ENCODE measurements at places on chromosomes 3 and 15.
A peak's percentile ranks its signal among the peaks of the same experiment; 100 is the strongest.

DNA sequence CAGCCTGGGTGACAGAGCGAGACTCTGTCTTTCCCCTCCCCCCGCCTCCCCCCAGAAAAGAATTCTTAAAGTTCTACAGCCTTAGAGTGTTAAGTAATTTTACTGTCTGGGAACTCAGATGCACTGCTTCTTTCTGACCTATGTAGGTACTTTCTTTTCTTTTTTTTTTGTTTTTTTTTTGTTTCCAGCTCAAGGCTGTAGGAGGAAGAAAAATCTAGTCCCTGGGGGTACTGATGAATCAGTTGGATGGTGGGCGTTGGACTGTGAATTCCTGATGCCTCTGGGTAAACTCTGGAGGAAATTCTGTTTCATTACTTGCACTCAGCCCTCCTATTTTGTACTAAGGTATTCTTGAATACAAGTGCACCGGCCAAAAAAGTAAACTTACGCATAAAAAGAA lies 10.8 kb downstream of the GHRL start:
- no peak for DNase-seq

DNA sequence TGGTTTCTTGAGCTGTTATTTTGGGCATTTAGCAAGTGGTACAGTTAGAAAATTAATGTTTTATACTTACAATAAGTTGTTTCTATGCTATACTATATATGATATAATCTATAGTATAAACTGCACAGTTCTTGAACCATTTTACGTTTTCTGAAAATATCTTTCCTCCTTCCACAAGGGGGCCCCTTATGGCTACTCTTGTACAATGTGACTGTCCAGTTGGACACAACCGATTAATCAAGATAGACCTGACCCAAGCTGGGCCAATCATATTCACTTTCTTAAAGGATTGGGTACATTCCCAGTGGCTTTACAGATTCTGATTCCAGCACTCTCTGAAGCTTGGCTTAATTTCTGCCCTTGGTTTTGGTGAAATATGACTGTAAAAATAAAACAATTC lies 953.4 kb downstream of the AGBL1 start:
- DNase-seq, result no peak

GRCh38 chr3:111197485-111197884 lies 125.9 kb downstream of the NECTIN3 start:
- no peak for DNase-seq

DNA sequence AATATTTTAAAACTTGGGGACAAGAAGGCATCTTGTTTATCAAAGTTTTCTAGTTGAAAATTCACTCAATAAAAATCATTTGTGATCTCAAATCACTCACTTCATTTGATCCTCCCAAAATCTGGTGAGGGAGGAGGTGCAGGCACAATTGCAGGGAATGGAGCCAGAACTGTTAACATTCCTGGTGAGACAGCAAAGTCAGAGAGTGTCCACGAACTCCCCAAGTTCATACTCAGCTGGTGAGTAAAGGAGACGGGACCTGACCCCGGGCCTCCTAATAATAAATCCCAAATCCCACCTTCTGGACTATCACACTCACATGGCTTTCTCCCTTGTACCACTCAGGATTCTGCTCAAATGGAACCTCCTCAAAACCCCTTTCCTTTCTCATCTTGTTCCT lies 252.3 kb upstream of the LRTM1 start:
- DNase-seq, result no peak

GRCh38 chr15:25932696-25933095 lies 69.6 kb upstream of the ATP10A start:
- DNase-seq, result no peak

GRCh38 chr15:25176616-25176923 lies 221.8 kb downstream of the SNRPN start:
- DNase-seq, result no peak

- no peak for DNase-seq
Measured at GRCh38 chr15:89997079-89997478, 4.0 kb upstream of the ZNF710 start.

GRCh38 chr3:487614-488013 lies 291.1 kb downstream of the CHL1 start:
- no peak for DNase-seq

DNA sequence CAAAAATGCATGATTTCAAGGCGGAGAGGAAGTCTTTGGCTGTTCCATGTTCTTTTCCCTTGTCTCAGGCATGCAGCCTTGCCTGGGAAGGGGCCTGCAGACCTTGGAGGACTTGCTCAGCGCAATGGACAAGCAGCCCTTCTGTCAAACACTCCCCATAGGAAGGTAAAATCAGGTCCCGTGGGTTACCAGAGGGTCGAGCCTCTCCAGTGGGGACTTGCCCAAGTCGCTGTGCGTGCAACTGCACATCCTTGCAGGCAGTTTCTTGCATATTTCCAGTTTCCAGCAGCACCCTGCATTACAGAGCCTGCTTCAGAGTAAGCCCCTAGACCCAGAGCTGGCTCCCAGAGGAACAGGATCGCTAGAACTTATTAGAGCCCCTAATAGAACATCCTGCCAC lies 75.5 kb upstream of the KLF13 start:
- DNase-seq, result no peak

- DNase-seq, result no peak
Measured at GRCh38 chr3:156304406-156304805, 184.0 kb downstream of the KCNAB1 start.

- no peak for DNase-seq
Measured at GRCh38 chr15:63391669-63392360, 10.2 kb upstream of the CA12 start.

GRCh38 chr3:17772556-17772955 lies 30.1 kb upstream of the TBC1D5 start:
- DNase-seq, result no peak

DNA sequence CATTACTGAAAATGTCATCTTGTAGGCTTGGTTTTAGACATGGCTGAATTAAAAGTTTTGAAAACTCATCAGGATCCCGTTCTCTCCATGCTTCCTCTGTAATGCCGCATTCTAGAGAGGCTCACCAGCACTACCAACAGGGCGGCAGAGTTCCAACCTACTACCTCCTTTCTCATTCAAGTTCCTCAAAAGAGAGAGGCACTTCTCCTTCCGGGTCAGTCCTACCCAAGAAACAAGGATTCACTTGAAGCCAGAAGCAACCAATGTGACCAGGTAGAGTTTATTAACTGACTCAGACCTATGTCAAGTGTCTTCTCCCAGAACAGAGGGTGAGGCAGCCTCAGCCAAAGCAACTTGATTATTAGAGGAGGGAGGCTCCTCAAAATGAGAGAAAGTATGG lies 59.8 kb upstream of the GYG1 start:
- DNase-seq, result no peak

- DNase-seq, result no peak
Measured at GRCh38 chr3:126008219-126008618, 39.2 kb downstream of the ROPN1B start.

DNA sequence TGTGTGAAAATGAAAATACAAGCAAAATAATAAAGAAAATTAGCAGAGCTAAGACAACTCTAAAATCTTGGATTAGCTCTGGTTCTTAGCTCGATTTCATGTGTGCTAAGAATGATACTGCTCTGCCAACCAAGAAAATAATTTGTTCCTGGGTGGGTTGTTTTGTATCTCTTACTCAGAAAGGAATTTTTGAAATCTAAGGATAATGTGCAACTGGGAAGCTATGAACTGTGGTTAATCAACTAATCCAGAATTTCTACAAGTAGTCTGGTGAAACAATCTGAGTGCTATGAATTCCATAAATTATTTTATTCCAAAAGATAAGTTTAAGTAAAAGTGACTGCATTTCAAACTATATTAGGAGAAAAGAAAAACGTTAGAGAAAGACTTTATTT lies 92.0 kb downstream of the TFDP2 start:
- no peak for DNase-seq

DNA sequence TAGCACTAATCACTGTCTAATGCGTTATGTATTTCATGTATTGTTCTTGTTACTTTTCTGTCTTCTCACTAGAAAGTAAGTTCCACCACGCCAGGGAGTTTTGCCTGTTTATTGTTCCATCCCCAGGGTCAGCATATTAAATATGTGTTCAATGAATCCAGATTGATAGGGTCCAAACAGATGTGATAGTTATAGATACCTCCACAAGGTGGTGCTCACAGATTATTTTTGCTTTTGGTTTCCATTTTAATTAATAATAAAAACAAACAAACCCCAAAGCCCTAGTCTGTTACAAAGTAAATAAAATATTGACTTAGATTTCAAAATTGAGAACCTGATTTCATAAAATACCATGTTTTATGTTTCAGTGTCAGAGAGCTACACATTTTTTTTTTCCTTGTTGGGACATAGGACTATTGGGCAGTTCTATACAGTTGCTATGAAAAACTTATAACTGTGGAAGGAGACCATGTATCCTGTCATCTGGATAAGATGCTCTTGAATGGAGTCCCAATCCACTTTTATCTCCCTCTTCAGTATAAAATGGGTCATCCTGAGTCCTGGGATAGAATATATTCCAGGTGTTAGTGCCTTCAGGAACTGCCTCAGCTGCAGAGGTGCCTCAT lies 12.4 kb downstream of the OTOL1 start:
- no peak for DNase-seq

DNA sequence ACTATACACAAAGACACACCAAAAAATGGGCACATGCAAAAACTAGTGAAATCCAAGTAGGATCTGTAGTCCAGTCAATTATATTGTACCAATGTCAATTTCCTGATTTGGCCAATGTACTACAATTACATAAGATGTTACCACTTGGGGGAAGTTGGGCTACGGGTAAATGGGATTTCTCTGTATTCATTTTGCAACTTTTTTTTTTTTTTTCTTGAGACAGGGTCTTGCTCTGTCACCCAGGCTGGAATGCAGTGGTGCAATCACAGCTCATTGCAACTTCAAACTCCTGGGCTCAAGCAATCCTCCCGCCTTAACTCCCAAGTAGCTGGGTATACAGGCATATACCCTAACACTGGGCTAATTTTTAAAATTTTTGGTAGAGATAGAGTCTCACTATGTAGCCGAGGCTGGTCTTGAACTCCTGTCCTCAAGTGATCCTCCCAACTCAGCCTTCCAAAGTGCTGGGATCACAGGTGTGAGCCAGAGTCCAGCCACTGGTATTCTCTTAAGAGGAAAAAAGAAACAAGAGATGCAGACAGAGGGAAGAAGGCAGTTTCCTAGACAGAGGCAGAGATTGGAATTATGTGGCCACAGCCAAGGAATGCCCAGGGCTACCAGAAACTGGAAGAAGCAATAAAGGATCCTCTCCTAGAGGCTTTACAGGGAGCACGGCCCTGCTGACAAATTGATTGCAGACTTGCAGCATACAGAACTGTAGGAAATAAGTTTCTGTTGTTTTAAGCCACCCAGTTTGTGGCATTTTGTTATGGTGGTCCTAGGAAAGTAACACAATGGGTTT lies 33.3 kb downstream of the TFDP2 start:
- DNase-seq, result no peak

- no peak for DNase-seq
Measured at GRCh38 chr15:45842151-45842550, 207.3 kb downstream of the SQOR start.

- peak; percentile 25 for DNase-seq
Measured at GRCh38 chr3:50525987-50526386, 22.6 kb upstream of the CACNA2D2 start.

- DNase-seq, result no peak
Measured at GRCh38 chr3:171480526-171480925, 20.3 kb upstream of the TNIK start.

DNA sequence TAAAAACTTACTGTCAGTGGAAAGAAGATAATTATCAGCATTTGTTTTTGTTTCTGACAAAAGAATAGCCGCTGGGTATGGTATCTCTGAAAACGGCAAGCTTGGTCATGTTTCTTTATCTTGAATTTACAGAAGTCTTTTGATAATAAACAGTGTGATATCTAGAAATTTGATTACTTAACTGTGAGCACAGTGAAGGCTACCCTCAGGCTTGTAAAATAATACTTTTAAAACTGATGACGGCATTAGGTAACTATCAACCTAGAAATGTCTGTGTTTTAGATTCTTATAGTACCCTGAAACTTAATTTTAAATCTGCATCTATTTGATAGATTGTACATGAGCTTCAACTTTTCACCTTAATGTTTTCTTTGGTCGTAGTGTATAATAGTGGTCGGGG lies 43.4 kb downstream of the NSUN3 start:
- no peak for DNase-seq

GRCh38 chr3:43765521-43765971 lies 74.8 kb downstream of the ABHD5 start:
- no peak for DNase-seq

GRCh38 chr3:43953380-43953779 lies 262.6 kb downstream of the ABHD5 start:
- no peak for DNase-seq

DNA sequence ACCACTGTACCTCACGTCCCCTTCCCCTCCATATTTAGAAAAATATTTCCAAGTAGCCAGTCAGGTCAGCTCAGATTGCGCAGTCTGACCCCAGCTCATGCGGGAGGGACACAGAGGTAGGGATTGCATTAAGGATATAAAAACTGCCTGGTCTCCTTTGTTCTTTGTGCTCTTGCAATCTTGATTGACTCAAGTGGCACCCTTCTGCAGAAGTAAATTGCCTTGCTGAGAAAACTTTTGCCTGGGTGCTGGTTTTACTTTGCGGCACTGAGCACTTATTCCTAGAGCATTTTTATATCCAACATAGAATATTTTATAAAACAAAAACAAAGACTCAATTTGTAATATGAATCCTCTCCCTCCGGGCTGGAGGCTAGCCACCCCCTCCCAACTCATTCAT lies 54.8 kb downstream of the BTD start:
- DNase-seq, result no peak

- no peak for DNase-seq
Measured at GRCh38 chr3:29757054-29757777, 476.3 kb downstream of the RBMS3 start.

GRCh38 chr3:28711293-28711692 lies 362.7 kb upstream of the AZI2 start:
- DNase-seq, result no peak

- DNase-seq, result no peak
Measured at GRCh38 chr3:161894657-161895056, 398.0 kb downstream of the OTOL1 start.

GRCh38 chr3:155804323-155804722 lies 1.8 kb downstream of the C3orf33 start:
- DNase-seq, result no peak

GRCh38 chr15:100770661-100771584 lies 108.7 kb upstream of the ALDH1A3 start:
- DNase-seq, result no peak

- DNase-seq, result no peak
Measured at GRCh38 chr15:68292967-68293366, 15.4 kb downstream of the FEM1B start.

- no peak for DNase-seq
Measured at GRCh38 chr15:68391121-68391520, 40.8 kb downstream of the ITGA11 start.

DNA sequence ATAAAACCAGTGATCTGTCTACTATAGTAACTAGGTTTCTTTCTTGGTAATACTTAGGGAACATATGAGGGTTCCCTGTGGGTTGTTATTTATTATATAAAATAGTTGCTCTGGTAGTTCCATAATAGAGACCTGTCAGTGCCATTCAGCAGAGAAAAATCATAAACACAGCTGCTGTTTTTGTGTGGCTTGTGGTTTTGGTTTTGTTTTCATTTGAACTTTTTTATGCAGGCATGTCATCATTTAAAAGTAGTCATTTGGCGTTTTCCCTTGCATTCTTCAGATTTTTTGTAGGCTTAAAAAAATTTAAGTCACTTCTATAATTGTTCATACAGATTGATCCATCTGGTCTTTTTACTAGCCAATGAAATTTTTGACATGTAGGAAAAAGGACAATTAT lies 47.9 kb downstream of the PIK3CA start:
- DNase-seq, result no peak

Data from stimulated activated CD4-positive, alpha-beta T cell treated with anti-CD3 and anti-CD28 coated beads, Interleukin-15, amount 100 ng/mL, for 1 hour (primary cell).